OCI-M1 (cell line): ENCODE measurements at places on chromosomes 3 and 15.

DNA sequence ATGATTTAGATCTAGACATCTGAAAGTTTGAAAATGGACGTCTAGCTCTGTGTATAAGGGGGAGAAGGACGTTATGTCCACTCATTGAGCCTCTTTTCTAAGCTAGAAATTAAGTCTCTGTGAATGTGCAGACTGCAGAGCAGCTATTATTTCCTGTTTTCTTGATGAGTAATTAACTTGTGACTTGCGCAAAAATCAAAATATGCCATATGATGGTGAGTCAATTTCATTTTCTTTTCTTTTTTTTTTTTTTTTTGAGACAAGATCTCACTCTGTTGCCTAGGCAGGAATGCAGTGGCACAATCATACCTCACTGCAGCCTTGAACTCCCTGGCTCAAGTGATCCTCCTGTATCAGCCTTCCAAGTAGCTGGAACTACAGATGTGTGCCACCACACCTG is 14.1 kb downstream of the LACTB start:
- peak; percentile 43 for DNase-seq

GRCh38 chr3:134106580-134106979 is 76.9 kb upstream of the SLCO2A1 start:
- DNase-seq = peak; percentile 7

GRCh38 chr3:39143051-39143885 is 10.1 kb downstream of the CSRNP1 start:
- DNase-seq = no peak

DNA sequence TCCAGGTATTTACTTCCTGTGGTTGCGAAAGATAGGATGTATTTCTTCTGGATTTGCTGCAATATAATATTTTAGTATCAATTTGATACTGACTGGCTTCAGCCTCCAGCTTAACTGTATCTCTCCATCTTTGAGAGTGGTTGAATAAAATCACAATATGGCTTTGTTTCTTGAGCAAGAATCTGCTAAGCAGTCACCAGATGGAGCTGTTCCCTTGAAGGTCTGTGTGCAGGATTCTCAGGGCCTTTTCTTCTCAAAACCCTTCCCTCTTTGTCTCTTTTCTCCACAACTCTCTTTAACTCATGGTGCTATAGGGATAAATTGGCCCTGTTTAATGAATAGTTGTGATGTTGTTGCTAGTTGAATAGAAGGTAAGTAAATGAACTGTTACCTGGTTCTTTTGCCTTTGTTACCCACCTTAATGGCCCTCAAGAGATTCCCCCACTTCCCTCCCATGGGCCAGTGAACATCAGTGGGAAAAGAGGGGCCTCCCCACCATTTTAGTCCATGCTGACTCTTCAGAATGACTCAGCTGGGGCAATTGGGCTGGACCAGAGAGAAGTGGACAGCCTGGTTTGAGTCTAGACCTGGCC is 34.8 kb upstream of the RAB6B start:
- DNase-seq = peak; percentile 71

GRCh38 chr3:155053756-155054155 is 26.4 kb upstream of the MME start:
- no peak for DNase-seq

DNA sequence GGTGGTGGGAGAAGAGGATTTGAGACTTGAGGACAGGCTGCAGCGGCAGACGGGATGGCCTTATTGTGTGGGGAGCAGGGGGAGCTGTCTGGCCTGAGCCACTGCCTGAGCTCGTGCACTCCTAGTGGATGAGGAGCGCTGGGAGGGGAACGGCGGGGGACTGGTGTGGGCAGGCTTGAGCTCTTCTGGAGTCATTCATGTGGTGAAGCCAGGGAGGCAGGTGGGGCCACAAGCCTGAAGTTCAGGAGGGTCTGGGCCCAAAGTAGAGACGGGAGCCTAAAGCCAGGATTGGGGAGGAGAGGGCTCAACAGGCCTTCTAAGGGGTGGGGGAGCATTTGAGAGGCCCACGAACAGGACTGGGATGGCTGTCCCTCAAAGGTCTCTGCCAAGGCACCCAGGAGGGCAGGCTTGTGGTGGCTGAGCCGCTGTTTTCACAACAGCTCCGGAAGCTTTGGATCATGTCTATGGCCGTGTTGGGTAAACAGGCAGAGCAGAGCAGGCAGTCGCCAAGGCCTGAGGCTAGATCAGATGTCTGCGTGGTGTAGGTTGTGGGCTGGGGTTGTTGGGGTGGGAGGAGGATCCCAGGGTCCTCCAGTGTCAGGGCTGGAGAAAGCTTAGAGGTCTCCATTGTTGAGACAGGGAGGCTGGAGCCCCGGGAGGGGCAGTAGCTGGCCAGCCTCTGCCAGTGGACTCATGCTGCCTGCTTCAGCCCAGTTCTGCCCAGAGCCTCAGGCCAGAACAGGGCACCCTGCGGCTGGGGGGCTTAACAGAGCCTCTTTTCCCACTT is 8.2 kb downstream of the PRKCD start:
- no peak for DNase-seq

GRCh38 chr3:16883723-16884083 is 1.1 kb upstream of the PLCL2 start:
- DNase-seq = no peak

DNA sequence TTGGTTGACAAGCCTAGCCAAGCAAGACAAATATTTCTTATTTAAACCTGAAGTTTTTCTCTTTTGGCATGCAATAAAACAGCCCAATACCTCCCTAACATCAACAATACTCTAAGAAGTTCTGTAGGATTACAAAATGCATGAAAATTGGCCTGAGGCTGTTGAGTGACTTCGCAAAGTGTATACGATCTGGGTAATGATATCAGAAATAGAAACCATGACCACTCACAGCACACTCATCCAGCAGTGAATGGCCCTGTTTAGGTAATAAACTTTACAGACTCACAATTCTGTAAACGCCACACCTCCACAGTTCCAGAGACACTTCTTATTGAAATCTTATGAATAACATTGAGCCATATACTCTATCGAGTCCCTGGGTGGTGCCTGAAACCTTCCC is 83.0 kb upstream of the NAALADL2 start:
- no peak for DNase-seq

DNA sequence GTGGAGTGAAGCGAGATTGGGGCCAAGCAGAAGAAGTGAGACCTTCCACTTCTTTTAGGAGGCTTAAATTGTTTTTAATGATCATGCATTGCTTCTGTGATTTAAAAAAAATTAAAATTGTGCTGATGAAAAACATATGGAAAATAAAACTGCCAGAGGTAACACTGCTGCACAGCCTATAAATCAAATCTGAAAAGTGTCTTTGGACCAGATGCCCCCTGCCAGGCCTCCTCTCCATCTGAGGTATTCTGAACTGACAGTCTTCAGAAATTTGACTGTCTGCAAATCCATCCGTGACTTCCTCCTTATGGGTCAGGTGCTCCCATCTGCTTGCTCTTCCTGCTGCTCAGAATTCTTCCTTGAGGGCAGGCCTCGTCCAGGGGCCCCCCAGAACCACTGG is 108.5 kb upstream of the NR2E3 start:
- DNase-seq = no peak

DNA sequence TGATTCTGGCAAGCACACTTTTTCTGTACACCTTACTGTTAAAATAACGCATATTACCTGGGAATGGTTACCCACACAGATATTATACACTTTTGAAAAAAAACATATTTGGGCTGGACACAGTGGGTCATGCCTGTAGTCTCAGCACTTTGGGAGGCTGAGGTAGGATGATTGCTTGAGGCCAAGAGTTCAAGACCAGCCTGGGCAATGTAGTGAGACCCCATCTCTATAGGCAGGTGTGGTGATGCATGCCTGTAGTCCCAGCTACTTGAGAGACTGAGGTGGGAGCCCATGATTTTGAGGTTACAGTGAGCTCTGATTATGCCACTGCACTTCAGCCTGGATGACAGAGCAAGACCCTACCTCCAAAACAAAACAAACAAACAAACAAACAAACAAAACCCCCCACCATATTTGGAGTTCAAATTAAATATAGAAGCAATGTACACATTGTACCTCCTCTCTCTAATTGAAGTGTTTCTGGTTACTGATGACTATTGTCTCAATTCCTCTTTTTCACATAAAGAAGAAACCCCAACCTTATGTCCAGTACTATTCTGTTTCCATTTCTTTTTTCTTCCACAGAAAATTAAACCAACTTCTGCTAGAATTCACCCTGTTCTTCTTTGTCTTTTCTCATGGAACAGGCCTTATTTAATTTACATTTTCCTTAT is 152.6 kb upstream of the UMPS start:
- DNase-seq = no peak

DNA sequence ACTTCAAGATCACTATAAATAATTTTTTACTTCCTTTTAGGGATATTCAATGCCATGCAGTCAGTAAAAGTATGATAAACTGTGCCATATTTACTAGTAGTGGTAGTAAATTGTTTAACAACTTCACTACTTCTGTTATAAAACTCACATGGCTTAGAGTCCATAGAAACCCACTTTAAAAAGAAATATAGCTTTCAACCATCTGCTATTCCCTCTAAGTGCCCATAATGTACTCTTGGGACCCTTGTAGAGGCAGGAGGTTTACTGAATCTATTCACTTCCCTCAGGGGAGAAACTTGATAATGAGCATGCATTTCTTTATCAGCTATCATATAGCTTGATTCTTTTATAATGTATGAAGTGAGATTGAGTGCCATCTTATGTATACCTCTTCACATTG is 1448.4 kb upstream of the ALCAM start:
- no peak for DNase-seq

- DNase-seq = no peak
These were observed 63.4 kb upstream of the FOXP1 start for GRCh38 chr3:71646971-71647370.

- DNase-seq = peak; percentile 70
These were observed 150.7 kb downstream of the NLGN1 start for GRCh38 chr3:173548261-173548660.

GRCh38 chr3:112651071-112651470 is 10.1 kb upstream of the CCDC80 start:
- no peak for DNase-seq

- no peak for DNase-seq
These were observed 24.0 kb downstream of the TFRC start for GRCh38 chr3:196057760-196058331.

DNA sequence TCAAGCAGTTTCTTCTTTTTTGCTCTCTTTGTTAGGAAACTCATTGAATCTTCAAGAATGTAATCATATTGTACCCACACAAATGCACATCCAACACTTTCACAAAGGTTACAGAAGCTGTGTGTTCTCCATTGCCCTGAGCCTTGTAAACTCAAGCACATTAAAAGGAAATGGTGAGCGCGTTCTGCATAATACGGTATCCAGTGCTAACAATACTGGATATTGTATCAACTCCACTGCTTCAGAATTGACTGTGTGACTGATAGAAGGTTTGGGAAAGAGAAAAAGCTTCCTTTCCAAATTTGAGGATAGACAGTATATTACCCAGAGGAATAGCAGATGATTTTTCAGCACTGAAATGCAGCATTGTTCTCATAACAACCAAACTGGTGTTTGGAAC is 268.9 kb upstream of the RBMS3 start:
- DNase-seq = no peak

GRCh38 chr3:4730719-4731118 is 237.6 kb downstream of the ITPR1 start:
- no peak for DNase-seq

GRCh38 chr3:153714588-153715290 is 406.5 kb upstream of the ARHGEF26 start:
- no peak for DNase-seq

- no peak for DNase-seq
These were observed 10.2 kb downstream of the TRA2B start for GRCh38 chr3:185927501-185928200.

GRCh38 chr3:28718074-28718849 is 369.6 kb upstream of the AZI2 start:
- DNase-seq = no peak

DNA sequence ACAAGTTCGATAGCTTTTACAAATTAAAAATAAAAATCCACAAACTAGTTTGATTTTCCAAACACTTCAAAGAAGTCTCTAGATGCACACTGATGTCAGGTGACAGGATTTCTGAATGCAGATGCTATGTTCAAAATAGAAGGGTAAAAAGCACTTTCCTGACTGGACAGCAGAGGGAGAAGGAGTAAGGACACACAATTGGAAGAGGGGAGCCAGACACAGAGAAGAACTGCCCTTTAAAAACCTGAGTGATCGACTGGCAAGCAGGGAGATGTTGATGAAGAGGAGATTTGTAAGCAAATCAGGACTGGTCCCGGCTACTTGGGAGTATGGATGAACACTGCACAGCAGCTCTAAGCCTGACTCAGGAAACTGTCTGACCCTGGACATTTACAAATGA is 612.8 kb downstream of the MAGI1 start:
- peak; percentile 2 for DNase-seq

GRCh38 chr3:138827222-138827621 is 7.5 kb downstream of the PIK3CB start:
- DNase-seq = no peak

DNA sequence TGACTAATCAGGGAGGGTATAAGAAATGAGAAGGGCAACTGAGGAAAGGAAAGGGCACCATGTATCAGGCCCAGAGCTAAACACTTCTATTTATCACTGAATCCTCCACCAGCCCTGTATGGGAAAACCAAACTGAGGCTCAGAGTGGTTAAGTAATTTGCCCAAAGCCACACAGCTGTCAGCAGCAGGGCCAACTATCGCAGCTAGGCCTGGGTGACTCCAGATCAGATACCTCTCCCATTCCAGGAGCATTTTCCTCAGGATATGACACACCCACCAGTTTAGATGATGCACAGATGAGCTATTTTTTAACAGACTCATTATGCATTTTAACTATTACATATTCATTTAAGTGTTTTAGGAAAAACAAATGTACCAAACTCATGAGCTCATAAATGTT is 14.5 kb downstream of the NUP210 start:
- no peak for DNase-seq

DNA sequence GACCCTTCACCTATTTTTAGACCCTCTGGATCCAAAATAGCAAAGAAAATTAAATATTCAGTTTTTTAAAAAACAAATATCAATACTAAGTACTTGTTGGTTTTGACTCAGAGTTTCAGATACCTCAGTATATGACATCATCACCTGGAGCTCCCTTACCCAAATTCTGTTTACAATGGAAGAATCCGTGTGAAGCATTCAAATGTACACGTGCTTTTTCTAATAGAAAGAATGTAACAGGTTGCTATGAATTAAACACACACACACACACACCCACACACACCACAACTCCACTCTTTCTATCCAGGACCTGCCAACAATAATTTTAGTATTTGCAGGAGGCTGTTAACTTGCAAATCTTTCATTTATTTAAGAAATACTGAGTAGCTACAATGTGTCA is 221.8 kb downstream of the THRB start:
- no peak for DNase-seq

DNA sequence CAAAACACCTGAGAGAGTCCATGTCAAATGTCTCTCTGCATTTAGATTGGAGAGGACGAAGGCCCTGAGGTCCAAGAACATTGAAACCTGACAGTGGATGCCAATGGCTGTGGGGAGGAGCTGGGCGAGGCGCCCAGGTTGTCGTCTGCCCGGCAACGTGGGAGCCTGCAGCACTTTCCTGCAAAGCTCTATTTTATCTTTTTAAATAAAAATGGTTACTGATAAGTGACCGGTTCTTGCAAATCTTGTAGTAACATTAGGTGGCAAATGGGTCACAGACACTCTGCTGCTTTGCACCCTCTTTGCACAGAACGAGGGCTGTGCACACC is 19.5 kb upstream of the FANCD2 start:
- no peak for DNase-seq

- DNase-seq = peak; percentile 86
These were observed 33.5 kb downstream of the BCL2L10 start for GRCh38 chr15:52078876-52079700.
